ENCODE measurements at places on chromosomes 13 and 19. TPM values are rescaled to one million over a fixed set of nuclear protein-coding genes. Genes with fewer than 3 reads are reported as not detected.

Gene SIGLEC7
- under 0.01 TPM for total RNA-seq

Gene DACT3
- total RNA-seq, result under 0.01 TPM

Gene MUC16
- total RNA-seq, result under 0.01 TPM

Gene MYO1F
- total RNA-seq, result 80.5 TPM

Gene NCAN
- total RNA-seq, result not detected

Gene ZNF8
- total RNA-seq, result 10.5 TPM

Gene ZNF83
- 28.8 TPM for total RNA-seq

Gene PSG11
- not detected for total RNA-seq

Measured in hematopoietic multipotent progenitor cell (in vitro differentiated cells).